Endothelial cell (in vitro differentiated cells): ENCODE measurements at places on chromosomes 4 and X.

- H3K36me3 ChIP-seq, result no peaks in the 10 kb centered on the region
- no peak overlapping the region for H3K27ac ChIP-seq
- no peak overlapping the region for H3K4me3 ChIP-seq
- DNase-seq, result no peak
These were observed 123.0 kb upstream of the PLS3 start for GRCh38 chrX:115437841-115438595.

GRCh38 chr4:112201915-112202505, 29.6 kb upstream of the AP1AR start:
- H3K4me3 ChIP-seq, result no peak overlapping the region
- no peaks in the 10 kb centered on the region for H3K27me3 ChIP-seq
- no peak overlapping the region for H3K27ac ChIP-seq
- no peaks in the 10 kb centered on the region for H3K4me1 ChIP-seq
- no peaks in the 10 kb centered on the region for H3K36me3 ChIP-seq

GRCh38 chr4:8176547-8177399, 18.2 kb upstream of the ABLIM2 start:
- H3K27ac ChIP-seq, result no peak overlapping the region
- H3K4me1 ChIP-seq, result no peaks in the 10 kb centered on the region
- peak; percentile 67 for DNase-seq
- H3K4me3 ChIP-seq, result no peak overlapping the region

- H3K27me3 ChIP-seq, result peaks cover 6% of the 10 kb centered on the region
- H3K4me1 ChIP-seq, result no peaks in the 10 kb centered on the region
- no peak for DNase-seq
- no peak overlapping the region for H3K27ac ChIP-seq
- H3K36me3 ChIP-seq, result peaks cover 4% of the 10 kb centered on the region
- no peak overlapping the region for H3K4me3 ChIP-seq
These were observed 25.2 kb upstream of the PTTG2 start for GRCh38 chr4:37935026-37935425.

DNA sequence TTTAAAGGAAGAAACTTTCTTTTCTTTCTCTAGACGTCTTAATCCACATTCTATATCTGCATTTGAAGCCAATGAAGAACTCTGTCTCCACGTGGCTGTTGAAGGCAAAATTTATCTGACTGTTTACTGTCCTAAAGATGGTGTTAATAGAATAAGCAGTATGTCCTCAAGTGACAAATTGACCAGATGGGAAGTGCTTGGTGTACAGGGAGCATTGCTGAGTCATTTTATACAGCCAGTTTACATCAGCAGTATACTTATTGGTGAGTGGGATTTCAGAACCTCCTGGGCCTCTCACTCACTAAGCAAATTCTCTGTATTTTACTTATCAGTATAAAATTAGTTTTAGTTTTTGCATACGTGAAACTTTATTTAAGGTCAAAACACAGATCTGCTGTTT, 33.7 kb downstream of the ADAD1 start:
- H3K4me3 ChIP-seq, result no peak overlapping the region
- H3K27ac ChIP-seq, result no peak overlapping the region
- H3K4me1 ChIP-seq, result no peaks in the 10 kb centered on the region
- no peaks in the 10 kb centered on the region for H3K27me3 ChIP-seq
- no peak for DNase-seq
